Right ventricle myocardium inferior (tissue), 1 donor: ENCODE measurements at places on chromosomes 2 and 18.

- DNase-seq: no peak
Measured at GRCh38 chr2:134295441-134295840, 41.6 kb downstream of the MGAT5 start.

DNA sequence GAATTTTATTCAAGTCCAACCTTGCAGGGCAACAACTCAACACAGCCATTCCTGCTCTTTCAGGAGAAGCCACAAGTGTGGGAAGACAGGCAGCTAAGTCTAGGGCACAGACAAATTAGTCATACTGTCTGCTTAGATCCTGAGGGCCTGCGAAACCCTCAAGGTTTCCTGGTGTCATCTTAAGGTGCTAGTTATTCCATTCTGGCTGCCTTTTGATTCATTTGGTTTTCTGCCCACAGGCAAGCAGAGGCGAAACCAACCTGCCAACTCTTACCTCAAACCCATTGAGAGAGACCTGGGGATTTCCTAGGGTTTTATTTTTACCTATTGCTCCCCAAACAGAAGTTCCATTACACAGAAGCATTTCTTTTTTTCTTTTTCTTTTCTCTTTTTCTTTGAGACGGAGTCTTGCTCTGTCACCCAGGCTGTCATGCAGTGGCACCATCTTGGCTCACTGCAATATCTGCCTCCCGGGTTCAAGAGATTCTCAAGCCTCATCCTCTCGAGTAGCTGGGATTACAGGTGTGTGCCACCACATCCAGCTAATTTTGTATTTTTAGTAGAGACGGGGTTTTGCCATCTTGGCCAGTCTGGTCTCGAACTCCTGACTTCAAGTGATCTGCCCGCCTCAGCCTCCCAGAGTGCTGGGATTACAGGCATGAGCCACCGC, 23.7 kb upstream of the SCYGR1 start:
- DNase-seq: no peak

- DNase-seq: no peak
Measured at GRCh38 chr2:234816056-234816455, 135.8 kb upstream of the SH3BP4 start.

GRCh38 chr2:172288603-172289002, 138.8 kb upstream of the ITGA6 start:
- DNase-seq: no peak

- DNase-seq: no peak
Measured at GRCh38 chr2:70935468-70936164, at the start of gene ATP6V1B1. Gene ATP6V1B1 (plus strand): TSS chr2:70935900. CDS start chr2:70935955, 55 bp downstream.

DNA sequence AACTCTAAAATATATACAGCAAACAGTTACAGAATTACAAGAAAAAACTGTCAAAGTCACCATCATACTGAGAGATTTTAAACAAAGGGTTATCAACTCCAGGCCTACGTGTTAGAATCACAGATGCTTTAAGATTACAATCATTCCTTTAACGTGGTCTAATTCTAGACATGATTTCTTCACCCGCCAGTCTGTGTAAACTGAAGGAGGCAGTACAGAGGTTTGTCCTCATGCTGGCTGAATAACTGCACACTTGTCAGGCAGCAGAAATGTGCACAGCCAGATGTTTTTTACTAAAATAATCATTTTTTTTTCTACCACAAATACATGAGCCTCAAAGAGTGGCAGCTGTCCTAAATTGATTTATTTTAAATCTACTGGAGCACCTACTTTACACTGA, 15.5 kb upstream of the NEURL3 start:
- DNase-seq: no peak
